Peyer's patch (tissue), 4 donors: ENCODE measurements at places on chromosomes 16 and 17.
A peak's percentile ranks its signal among the peaks of the same experiment; 100 is the strongest.

DNA sequence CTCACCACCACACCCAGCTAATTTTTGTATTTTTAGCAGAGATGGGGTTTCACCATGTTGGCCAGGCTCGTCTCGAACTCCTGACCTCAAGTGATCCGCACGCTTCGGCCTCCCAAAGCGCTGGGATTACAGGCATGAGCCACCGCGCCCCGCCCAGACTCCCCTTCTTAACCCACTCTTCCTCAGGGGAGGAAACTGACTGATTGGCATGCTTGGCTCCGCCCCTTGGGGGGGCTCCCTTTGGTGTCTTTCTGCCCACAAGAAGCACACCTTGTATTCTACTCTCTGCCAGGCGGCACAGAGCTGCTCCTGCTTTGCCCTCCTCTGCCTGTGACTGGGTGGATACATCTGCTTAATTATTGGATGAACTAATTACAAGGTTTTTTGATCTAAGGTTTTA, 4.7 kb upstream of the ASGR2 start:
- DNase-seq: peak; percentile 40

DNA sequence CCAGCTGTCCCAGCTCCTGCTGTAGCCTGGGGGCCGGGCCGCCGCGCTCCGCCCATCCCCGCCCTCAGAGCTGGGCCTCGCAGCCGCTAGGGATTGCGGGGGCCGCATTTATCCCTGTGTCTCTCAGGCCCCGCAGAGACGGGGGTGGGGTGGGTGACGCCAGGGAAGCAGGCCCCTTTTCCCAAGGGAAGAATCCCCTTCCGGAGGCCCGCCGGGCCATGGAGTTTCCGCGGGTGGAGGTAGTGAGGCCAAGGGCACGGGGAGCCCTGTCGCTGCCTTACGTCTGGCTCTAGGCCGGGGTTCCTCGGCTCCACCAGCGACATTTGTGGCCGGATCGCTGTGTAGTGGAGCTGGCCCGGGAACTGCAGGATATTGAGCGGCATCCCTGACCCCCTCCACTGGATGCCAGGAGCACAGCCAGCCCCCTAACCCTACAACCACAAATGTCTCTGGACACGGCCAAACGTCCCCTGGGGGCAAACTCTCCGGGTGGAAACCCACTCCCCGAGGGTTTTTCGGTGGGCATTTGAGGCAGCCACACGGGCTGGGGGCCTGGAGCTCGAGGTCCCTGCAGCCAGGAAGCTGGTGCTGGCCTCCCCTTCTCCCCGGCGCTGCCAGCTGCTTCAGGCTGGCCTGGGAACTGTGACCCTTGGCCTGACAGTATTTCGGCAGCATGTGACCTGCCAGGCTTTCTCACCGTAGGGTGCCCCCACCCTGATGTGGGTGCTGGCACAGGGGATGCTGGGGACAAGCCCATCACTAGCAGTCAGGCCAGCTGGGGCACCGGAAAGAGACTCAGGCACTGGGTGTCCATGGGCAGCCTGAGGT, 12.0 kb upstream of the CD300A start:
- no peak for DNase-seq

DNA sequence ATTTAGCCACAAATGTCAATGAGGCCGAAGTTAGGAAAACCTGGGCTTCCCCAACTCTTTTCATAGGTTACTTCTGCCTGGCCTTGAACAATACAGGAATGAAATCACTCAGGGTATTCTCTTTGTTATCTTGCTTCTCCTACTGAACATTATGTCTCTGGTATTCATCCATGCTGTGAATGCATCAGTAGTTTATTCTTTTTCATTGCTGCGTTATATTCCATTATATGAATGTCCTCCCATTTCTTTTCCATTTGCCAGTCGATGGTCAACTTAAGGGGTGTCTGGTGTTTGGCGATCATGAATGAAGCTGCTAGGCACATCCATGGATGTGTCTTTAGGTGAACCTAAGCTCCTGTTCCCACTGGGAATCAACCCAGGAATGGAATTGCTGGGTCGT, 128.3 kb downstream of the CRLF3 start:
- no peak for DNase-seq

DNA sequence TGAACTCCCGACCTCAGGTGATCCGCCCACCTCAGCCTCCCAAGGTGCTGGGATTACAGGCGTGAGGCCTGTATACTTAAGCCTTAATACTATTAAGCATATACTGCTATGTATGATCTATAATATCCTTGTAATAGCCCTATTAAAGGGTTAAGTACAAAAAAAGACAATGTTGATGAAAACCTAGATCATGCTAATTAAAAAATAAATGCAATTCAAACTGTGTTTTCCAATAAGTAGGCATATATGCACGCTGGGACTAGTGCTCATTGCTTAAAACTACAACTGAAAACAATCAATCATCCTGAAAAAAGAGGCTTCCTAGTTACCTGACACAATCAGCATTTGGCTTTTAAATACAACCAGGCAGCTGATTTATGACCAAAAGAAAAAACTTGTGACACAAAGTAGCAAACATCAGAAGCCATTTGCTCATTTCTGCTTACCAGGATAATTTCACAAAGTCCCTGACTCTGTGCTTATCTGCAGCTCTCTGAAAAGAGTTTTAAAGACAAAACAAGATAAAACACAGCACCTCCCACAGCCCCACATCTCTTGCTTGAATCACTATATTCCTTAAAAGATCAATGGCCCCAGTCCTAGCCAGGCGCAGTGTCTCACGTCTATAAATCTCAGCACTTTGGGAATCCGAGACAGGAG, 11.1 kb downstream of the ZNF385C start:
- no peak for DNase-seq

DNA sequence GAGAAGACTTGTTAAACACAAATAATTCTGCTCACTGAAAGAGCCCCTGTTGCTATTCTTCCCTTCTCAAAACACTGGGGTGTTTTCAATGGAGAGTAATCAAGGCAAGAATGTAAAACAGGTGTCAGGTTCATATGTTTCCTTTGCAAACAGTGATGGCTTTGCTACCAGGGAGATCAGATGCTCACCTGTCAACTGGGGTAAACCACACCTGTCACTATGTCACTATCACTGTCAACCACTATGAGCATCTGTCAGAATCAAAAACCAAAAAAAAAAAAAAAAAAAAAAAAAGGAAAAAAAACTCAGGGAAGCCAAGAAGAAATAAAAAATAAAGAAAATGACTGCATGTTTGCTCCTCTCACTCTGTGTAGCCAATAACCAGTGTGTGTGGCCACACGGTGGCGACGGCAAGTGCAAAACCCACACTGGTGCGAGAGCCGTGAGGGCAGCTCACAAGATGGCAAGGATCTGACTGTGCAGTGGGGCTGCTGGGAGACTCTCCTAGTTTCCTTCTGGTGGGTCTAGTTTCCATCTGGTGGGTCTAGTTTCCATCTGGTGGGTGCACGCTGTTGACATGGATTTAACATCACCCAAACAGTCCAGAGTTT, 22.7 kb downstream of the USP22 start:
- DNase-seq: no peak

DNA sequence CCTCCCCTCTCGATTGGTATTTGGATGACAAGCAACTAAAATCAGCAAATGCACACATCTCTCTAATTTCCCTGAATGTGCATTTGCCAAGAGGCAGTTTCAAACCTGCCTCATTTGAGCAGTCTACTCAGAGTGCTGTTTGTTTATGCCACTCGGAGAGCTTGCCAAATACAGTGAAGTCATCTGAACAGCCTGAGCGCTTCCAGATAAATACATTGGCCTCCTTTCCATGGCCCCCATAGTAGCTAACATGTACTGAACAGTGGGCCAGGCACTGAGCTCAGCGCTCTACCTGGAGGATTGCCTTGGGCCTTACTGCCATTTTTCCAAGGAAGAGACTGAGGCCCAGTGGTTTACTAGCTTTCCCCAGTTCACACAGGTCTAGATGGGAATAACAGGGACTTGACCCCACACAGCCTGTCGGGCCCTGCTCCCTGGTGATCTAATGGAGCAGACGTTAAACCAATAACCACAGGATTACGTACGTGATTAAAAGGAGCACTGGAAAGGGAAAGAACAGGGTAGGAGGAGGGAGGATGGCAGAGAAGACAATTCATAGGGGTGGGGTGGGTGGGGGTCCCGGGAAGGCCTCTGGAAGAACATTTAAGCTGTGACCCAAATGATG, 18.7 kb upstream of the ANKRD40CL start:
- no peak for DNase-seq

GRCh38 chr16:53091466-53092211, 36.8 kb downstream of the CHD9 start:
- no peak for DNase-seq

DNA sequence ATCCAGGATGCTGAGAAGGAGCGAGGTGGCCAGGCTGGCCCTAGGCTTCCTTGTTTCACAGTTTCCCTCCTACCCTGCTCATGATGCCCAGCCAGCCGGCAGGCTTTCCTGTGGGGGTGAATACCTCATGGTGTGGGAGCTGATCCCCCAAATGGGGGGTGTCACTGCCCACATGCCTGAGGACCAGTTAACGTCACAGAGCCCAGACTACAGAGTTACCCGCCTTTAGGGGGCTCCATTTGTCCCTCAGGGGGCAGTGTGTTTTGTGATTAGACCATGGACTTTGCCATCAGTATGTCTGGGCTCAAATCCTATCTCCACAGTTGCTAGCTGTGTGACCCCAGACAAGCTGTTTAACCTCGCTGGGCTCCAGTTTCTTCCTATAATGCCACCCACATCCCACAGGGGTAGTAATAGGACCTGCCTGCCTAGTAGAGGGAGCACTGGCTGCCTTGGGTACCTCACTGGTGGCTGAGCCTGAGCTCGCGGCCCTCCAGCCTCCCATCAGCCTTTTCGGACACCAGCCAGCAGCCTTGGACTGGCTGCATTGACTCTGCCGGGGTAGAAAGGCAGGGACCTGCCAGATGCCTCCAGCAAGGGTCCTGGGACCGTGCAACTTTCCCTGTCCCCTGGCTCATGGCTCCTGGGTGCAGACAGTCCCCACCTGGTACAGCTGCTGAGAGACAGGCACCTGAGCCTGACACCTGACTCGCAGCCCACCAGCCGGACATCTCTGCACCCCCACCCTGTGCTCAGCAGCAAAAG, 87.5 kb upstream of the GSE1 start:
- DNase-seq: no peak

DNA sequence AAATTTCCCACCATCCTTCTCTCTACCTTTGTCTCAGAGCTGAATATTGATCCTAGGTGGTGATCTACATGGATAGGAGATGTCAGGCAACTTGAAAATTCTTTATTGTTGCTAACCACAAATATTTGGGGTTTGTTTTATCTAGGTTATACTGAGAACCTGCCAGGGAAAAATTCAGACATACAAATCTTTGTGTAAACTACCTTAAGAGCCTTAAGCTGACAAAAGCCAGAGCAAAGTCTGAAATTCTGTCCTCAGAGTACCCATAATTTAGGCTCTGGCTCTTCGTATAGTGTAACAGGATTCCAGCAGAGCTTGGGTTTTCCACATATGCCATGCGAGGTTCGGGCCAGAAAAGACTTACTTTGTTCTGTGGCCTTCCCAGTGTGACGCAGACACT, 406.7 kb upstream of the MAF start:
- no peak for DNase-seq

DNA sequence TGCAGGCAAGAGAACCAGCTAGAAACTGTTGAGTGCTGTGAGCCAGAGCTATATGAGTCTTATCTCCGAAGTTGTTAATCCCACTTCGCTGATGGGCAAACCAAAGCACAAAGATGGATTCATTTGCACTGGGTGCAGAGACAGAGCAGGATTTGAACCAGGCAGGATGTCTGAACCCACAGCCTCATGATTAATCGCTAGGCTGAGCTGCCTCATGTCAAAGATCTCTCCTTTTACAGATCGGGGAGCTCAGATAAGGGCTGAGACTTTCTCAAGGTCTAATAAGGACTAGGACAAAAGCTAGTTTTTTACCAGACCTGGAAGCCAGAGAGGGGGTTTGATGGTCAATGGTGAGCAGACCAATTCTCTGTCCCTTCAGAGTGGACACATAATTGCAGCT, 51.5 kb downstream of the GINS3 start:
- DNase-seq: no peak

GRCh38 chr17:34146440-34147043, 108.5 kb upstream of the CCL2 start:
- DNase-seq: peak; percentile 69

- no peak for DNase-seq
Observed at GRCh38 chr16:22264786-22265185, 32.4 kb upstream of the POLR3E start.

- DNase-seq: no peak
Observed at GRCh38 chr16:24999088-24999670, 16.0 kb downstream of the ARHGAP17 start.

GRCh38 chr17:63478814-63479494, 2.1 kb downstream of the ACE start:
- peak; percentile 64 for DNase-seq

- no peak for DNase-seq
Observed at GRCh38 chr16:88813269-88814143, 1.8 kb upstream of the APRT start.

DNA sequence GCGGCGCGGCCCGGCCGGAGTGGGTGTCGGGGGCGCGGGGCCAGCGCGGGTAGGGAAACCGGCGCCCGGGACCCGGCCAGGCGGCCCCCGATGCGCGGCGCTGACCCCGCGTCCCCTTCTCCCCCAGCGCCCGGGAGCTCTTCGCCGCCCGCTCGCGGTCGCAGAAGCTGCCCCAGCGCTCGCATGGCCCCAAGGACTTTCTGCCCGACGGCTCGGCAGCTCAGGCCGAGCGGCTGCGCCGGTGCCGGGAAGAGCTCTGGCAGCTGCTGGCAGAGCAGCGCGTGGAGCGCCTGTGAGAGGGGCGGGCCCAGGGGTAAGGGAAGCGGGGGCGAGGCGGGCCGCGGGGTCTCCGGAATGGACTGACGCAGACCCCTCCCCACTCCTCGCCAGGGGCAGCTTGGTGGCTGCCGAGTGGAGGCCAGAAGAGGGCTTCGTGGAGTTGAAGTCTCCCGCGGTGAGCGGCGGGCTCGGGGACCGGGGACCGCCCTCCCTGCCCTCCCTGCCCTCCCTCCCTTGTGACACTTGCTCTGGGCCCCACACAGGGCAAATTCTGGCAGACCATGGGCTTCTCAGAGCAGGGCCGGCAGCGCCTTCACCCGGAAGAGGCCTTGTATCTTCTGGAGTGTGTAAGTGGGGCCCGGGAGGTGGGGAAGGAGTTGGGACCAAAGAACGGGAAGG, 430 bp downstream of the TSEN54 start:
- DNase-seq: no peak

- peak; percentile 88 for DNase-seq
Observed at GRCh38 chr17:8220783-8221662, 10.6 kb upstream of the AURKB start.

GRCh38 chr17:76659928-76660655, 16.5 kb upstream of the ST6GALNAC1 start:
- DNase-seq: peak; percentile 73

- no peak for DNase-seq
Observed at GRCh38 chr16:10584981-10585438, 4.6 kb upstream of the EMP2 start.

DNA sequence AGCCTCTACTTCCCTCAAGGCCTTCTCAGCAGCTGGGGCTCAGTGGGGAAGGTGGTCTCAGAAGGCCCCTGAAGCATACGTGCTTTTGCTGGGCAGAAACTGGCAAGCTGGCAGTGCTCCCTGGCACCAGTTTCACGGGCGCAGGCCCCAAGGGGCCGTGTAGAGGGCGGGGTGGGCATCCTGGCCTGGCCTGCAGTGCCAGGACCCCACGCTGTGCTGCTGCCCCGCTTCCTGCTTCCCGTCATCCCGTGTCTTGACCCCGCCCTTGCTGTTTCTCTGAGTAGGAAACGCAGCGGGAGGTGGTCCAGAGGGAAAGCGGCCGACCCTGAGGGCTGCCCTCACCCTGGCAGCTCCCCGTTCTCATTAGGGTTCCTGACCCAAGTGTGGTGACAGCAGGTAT, 6.8 kb downstream of the CDK5R1 start:
- no peak for DNase-seq

GRCh38 chr16:58269526-58269925, 25.3 kb downstream of the PRSS54 start:
- DNase-seq: no peak

GRCh38 chr17:67046398-67046797, 2.0 kb downstream of the CACNG1 start:
- DNase-seq: peak; percentile 80
